ENCODE measurements at places on chromosomes 6 and 20.

DNA sequence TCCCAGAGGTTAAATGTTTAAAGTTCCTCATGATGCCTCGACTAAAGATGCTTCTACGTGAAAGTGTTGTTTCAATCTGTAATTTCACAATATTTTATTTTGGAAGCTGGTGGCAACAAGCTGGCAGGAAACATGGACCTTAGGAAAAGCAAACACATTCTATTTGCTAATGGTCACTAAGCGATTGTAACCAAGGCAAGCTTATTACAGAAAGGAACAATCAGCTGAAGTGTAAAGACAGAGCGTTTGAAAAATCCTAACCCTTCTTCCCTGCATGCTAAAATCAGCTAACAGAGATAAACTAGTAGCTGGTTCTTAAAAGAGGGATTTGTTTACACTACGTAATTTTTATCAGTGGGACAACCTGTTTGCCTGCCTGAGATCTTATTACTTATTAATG, 50.0 kb downstream of the IL20RA start:
- DNase-seq: no peak

DNA sequence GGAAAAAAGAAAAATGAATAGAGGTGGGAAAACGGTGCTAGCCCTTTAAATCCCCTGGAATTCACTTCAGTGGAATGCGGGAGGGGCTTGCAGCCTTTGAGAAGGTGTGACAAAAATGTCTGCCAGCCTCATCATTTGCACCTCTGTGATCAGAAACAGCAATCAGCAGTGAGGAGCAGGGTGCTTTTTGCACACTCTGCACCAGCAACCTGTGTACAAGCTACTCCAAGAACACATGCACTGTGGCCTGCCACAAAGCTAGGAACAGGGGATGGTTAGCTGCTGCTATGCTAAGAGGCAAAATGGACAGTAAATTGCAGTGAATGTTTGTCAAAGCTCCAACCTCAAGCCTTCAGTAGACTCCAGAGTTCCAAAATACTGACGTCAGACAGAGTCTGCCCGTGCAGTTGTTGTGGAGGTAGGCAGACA, 29.7 kb downstream of the GINS1 start:
- no peak for DNase-seq

DNA sequence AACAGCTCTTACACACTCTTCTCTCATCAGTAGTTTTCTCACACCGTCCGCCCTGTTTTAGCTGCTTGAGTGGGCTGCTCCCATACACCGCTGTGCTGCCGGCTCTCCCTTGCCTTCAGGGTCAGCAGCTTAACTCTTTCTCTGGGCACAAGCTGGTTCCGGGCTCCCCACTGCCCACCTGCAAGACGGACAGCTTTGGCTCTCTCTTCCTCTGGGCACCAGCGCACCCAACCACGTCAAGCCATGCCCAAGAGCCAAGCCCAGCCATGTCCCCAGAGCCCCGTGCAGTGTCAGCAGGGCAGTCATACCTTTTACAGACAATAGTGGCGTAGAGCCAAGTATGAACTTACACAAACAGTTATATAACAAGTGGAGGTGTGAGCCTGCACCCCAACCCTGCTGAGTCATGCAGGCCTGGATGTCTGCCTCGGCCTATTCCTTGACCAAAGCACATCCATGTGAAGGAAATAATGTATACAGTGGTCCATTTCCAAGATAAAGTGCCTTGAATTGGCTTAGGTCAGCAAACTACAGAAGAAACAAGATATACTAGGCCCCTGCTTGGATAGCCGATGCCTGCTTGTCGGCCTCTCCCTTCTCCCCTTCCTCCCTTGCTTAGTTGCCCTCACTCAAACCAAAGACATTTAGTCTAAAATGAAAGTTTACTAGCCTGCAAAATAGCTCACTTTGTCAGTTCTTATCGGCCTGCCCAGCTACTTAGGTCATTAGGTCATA, 89.3 kb downstream of the JPH2 start:
- DNase-seq: no peak

- DNase-seq: no peak
These were observed 97.4 kb downstream of the RIN2 start for GRCh38 chr20:19855416-19855815.

GRCh38 chr6:76852776-76853175, 610.5 kb downstream of the HTR1B start:
- DNase-seq: no peak
